ENCODE measurements at places on chromosomes 4 and X.

DNA sequence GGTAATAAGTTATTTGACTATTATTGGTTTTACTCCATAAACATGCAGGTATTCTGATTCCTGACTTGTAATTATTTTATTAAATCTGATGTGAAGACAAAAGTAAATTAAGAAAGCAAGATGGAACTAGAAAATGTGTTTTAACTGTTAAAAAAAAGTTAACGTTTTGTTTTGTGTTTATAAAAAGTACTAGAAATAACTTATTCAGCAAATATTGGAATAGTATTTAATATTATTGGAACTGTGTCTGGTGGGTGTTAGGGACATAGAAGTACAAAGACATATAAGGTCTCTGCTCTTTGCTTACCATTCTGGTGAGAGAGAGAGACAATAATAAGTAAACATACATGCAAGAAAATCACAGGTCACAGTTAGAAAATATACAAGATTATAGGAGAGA, 15.7 kb downstream of the TIFA start:
- DNase-seq, result no peak

DNA sequence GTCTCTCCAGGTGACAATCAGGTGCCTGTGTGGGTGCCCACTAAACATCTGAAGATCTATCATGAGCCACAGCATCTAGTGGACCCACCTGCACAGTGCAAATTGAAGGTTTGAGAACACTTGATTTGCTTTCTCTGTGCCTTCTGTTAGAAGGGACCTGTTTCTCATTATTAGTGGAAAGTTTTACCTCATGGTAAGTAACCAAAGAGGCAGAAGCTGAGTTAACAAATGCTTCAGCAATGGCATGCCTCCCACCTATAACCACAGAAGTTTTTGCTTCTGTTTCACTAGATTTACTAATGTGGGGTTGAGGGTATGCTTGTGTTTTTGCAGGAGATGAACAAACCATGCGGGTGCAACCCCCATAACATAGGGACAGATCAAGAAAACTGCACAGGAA, 297.4 kb upstream of the DKK2 start:
- no peak for DNase-seq

DNA sequence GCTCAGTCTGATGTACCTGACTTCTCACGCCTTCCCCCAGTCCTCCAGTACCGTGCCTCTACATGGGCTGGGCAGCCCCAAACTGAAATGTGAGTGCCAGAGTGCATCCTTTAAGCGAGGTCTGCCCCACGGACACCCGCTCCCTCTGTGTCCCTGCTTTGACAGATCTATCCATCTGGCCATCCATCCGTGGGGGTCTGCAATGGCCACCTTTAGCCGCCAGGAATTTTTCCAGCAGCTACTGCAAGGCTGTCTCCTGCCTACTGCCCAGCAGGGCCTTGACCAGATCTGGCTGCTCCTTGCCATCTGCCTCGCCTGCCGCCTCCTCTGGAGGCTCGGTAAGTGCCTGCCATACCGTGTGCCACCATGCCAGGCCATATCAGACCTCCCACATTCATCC, 827 bp downstream of the PORCN start:
- DNase-seq, result no peak

- DNase-seq, result no peak
These were observed 1024.3 kb downstream of the RAPGEF2 start for GRCh38 chr4:160127211-160127610.

DNA sequence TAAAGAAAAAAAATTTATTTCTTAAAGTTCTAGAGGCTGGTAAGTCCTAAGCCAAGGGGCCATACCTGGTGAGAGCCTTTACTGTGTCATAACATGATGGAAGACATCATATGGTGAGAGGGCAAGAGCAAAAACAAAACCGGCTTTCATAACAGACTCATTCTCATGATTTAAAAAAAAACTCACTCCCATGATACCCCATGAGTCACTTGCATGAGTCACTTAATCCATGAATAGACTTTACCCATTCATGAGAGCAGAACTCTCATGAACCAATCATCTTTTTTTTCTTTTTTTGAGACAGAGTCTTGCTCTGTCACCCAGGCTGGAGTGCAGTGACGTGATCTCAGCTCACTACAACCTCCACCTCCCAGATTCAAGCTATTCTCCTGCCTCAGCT, 369.7 kb upstream of the DIAPH2 start:
- DNase-seq, result no peak

- no peak for DNase-seq
These were observed 131.5 kb upstream of the NDP start for GRCh38 chrX:44104699-44105098.

DNA sequence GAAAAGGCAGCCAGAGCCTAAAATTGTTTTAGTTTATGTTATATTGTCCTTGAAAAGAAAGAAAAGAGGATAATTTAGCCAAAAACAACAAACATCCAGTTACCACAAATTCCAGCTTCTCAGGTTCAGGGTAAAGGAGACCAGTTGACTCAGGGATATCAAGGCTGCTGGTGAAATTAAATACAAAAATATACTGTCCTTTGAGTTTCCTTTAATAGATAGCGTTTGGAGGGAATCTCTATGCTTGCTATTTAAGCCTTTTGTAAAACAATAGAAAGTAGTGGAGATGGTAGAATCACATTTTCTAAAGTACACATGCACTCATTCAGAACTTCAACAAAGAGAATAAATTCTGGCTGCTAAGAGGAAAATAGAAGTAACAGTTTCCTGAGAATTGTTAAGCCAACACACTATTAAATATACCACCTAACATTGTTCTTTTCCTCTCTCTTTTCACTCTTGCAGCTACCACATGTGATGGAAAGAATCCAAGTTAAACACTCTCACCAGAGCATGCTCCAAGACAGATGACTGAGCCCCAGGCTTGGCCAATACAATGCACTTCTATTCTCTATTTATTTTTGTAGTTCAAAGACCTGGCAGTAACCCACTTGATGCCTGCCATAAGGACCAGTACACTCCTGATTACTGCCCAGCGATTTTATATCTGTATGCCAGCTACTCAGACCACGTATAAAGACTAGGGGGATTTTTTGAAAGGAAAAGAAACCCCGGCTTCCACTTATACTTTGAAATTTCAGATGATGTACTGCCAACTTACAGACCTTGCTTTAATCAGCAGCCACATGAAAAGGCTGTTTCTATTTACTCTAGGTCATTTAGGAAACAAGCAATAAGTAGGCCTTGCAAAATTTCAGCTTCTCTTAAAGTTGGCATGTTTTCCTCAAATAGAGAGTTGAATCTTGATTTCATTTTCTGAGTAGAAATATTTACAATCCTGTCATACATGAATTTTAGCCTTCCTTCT, 756.9 kb downstream of the FAT4 start:
- DNase-seq, result no peak

GRCh38 chr4:7302781-7303404, 110.6 kb downstream of the SORCS2 start:
- DNase-seq, result no peak

DNA sequence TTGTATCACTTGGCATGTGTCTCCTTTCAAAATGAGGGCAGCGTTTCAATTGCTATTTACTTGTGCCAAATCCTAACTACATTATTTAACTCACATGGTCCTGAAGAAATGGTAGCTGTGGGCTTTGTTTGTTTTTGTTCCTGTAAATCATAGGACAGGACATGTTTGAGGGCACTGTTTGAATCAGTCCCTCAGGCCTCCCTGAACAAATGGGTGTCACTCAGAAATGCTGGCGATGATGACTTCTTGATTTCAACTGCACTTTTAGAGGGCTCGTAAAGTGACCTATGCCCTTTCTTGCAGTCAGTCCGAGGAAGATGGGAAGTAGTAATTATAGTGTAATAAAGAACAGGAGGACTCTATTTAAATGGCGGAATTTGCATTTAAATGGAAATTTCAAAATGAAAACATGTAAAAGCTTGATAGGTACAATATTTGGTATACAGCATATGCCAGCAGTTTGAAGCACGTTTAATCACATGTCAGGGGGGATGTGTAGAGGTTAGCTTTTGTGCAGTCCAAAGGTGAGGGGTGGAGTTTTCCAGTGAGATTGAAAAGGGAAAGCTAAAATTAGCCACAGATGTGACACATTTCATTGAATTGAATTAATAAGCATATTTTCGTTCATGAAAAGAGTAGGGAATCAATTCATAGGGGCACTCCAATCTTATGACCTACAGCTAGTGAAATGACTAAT, 1958.7 kb upstream of the IGFBP7 start:
- no peak for DNase-seq

- DNase-seq, result no peak
These were observed 132.3 kb upstream of the PJA1 start for GRCh38 chrX:69297506-69297905.

GRCh38 chrX:36266155-36266554, 346.6 kb downstream of the CFAP47 start:
- DNase-seq, result no peak

DNA sequence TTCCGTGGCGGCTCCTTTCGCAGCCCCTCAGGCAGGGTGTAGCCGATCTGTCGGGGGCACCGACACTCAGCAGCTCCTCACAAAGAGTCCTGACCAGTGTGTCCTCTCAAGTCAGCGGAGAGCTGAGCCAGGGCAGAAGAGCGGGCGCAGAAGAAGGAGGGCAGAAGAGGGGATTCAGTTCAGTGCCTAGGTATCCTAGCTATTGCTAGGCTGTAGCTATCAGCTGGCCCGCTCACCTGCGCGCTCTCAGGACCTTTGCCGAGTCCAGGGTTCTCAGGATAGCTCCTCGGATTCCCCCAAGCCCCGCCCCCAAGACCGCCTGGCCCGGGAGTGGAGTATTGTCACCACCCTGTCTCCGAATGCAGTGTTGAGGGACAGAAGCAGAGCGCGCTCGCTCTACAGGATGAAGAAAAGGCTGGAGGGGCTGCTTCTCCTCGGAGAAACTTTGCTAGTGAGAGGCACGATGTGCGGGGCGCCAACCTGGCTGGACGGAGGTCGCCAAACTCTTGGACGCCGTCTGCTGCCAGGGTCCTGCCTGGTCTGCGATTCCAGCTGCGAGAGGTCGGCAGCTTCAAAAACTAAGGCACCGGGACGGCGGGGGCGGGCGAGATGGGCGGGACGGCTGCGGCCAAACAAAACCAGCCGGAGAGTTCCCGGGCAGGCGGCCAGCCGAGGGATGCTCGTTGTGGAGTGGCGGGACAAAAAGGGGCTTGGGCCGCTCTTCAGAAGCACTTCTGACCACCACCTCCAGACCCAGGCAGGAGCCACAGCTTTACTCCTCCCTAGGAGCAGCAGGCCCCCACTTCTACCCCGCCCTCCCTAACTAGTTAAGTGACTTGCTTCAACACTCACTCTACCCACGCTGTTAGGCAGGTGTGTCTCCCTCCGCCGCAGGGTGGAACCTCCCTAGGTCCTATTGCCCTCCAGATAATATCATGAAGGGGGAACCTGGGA, at the start of gene XKRX:
XKRX (minus strand) TSS at position 258 of the 954 bp plus-strand sequence. CDS start 613 bp downstream, outside the sequence.
- peak; percentile 63 for DNase-seq

DNA sequence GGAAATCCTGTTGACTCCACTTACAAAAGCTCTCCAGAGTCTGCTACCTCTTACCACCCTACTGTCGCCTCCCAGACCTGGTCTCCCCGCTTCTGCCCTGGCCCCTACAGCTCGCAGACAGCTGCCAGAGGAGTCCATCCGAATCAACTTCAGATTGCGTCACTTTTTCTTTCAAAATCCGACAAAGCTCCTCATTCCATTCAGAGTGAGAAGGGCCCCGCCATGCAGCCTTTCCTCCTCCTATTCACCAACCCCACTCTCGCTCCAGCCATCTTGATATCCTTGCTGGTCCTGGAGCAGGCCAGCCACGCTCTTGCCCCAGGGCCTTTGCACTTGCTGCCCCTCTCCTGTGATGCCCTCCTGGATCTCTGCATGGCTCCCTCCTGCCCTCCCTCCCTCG, 5.2 kb upstream of the OPN1LW start:
- DNase-seq, result no peak

- DNase-seq, result no peak
These were observed 259.2 kb downstream of the MAPK10 start for GRCh38 chr4:86100539-86101215.

GRCh38 chr4:150874338-150875226, 140.5 kb downstream of the LRBA start:
- DNase-seq, result no peak

DNA sequence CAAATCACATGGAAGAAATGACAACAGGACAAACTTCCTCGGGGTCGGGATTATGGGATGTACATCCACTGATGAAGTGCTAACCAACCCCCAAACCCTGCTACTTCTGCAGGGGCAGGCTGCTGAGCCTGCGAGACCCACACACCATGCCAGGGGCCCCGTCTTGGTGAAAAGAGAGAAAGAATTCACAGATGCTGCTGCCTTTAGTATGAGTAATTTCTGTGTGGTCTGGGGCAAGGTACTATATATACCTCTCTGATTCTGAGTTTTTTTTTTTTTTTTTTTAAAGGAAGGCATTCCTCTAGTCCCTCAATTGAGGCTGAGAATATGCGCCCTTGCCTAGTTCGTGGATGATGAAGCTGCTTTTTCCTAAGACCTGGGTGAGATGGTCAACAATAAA, 24.8 kb downstream of the PDHA1 start:
- DNase-seq, result no peak

DNA sequence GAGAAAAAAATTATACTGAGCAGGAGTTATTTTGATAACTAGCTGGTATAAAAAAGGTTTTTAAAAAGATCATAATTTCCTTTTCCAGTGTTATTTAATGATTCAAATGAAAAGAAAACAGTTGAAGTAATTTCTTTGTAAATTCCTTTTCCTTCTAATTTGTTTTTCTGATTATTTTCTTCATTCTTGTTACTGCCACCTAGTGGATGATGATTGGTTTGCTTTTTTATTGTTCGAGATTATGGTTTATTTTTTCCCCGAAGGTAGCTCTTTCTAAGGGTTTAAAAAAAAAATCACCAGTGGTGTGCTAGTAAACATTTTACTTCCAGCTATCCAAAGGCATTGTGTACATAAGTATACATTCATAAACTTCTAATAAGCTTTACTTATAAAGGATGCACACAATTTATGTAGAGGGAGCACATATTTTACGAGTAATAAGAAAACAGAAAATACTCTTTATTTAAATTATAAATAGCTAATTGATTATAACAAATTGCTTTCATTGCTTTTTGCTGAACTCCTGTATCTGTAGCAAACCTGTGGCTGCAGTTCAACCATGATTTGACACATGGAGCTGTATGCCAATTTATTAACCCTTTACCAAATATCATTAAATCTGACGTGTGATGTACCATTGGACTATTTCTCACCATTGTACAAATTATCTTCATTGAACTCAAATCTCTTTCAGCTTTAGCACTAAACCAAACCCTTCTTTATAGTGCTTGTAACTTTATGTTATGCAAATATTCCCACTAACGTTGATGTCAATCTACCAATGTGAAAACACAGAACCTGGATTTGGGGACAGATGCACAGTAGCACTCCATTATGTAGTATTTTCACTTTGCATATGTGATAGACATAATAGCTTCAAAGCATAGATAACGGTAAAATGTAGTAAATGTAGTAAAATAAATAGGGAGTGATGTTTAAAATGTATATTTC, 97.8 kb upstream of the ANK2 start:
- DNase-seq, result no peak

GRCh38 chr4:102625232-102625930, 124.2 kb downstream of the NFKB1 start:
- no peak for DNase-seq

DNA sequence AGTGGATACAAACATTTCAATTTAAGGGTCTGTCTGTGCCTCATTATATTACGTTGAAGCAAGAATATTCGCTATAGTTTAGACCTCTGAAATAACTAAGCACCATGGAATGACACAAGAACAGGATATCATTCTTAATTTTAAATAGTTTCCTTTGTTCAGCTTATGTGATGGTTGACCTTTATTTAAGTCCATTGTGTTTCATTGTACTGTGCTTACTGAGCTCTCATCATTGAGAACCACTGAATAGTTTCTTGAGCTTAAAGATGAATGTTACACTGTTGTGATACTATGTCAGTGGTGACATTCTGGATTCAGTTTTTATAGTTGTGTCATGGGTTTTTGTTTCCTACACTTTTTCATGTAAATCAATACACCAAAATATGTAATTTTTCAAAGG, 239.3 kb downstream of the RPA4 start:
- DNase-seq, result no peak

All from suprapubic skin (tissue), 4 donors.